CD4-positive, alpha-beta T cell treated with Interleukin-15 for 4 hours (primary cell): ENCODE measurements at places on chromosomes 5 and 9.

GRCh38 chr9:104868303-104868686, 59.7 kb downstream of the ABCA1 start:
- DNase-seq: no peak

DNA sequence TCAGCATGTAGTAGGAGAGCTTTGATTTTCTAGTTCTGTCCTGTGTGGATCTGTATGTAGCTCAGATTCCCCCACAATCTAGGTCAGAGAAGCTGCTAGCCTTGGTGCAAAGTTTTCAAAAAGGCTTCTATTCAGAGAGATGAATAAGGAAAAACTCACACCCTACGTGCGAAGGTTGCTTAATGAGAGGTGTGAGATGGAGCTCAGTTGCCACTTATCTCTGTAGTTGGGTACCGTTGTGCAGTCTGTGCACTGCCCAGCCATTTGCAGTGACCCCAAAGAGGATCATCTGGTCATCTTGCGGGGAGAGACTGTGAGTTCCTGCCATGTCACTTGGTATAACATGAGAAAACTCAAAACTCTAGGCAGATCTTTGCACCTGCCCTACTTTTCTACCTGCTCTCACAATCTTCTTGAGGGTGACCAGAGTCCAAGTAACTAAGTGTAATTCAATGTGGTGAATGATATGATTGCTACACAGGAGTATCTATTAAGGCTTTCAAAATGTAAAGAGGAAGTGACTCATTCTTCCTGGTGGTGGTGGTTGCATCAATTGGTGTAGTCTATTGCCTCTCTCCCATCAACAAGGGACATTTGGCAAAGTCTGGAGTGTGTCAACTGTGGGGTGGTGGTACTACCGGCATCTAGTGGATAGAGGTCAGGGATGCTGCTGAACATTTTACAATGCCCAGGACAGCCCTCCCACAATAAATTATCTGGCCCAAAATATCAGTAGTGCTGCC, 65.2 kb downstream of the TMC1 start:
- DNase-seq: peak; percentile 53

GRCh38 chr9:89999176-89999533, 394.3 kb downstream of the GADD45G start:
- no peak for DNase-seq

GRCh38 chr5:151146061-151146460, 11.5 kb downstream of the ANXA6 start:
- no peak for DNase-seq

DNA sequence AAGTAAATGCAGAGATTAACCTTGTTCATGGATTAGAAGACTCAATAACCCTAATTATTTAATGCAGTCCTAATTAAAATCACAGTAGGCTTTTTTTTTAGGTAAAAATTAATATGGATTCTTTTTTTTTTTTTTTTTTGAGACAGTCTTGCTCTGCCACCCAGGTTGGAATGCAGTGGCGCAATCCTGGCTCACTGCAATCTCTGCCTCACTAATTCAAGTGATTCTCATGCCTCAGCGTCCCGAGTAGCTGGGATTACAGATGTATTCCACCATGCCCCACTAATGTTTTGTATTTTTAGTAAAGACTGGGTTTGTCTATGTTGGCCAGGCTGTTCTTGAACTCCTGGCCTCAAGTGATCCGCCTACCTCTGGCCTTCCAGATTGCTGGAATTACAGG, 40.6 kb downstream of the DENND4C start:
- no peak for DNase-seq

GRCh38 chr5:142520885-142521284, 165.0 kb downstream of the FGF1 start:
- DNase-seq: no peak

GRCh38 chr5:16606628-16607027, 10.2 kb downstream of the RETREG1 start:
- no peak for DNase-seq

DNA sequence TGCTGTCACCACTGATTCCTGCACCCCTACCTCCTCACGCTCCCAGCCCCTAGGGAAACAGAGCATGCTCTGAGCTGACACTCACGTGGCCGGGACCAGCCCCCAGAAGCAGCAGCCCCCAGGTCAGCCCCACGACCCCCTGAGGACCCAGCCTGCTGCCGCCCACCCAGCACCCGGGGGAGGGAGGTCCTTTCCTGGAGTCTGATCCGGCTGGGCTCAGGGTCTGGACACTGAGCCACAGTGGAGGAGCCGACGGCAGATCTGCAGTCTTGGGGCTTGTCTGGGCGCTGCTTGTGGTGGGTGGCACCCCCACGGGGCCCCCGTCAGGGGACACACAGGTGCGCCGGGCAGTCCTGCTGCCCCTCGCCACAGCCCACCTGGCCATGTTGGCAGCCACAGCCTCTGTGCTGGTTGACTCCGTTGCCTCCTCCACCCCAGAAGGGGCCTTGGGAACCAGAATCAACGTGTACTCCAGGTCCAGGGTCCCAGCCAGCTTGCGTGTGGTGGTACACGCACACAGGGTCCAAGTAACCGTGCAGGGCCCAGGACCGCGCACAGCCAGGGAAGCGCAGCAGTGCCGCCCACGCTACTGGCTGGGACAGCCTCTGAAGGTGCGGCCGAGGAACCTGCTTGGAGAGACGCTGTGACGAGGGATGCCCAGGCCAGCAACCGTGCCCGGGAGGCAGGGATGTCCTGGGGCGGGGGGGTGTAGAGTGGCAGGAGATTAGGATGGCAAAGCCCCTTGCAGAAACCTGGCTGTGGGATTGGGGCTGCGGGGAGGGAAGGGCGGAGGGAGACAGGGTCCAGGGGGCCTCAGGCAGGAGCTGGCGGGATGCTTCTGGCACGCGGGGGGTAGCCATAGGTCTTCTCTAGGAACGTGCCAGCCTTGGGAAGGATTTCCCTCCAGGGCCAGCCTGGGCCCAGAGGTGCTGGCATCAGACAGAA, 3.5 kb downstream of the DNLZ start:
- no peak for DNase-seq

- DNase-seq: no peak
These were observed 21.1 kb downstream of the GEMIN5 start for GRCh38 chr5:154916874-154917273.

- DNase-seq: no peak
These were observed 33.9 kb downstream of the G3BP1 start for GRCh38 chr5:151805414-151806223.

GRCh38 chr9:78030296-78030552, 1.4 kb downstream of the GNAQ start:
- DNase-seq: no peak

DNA sequence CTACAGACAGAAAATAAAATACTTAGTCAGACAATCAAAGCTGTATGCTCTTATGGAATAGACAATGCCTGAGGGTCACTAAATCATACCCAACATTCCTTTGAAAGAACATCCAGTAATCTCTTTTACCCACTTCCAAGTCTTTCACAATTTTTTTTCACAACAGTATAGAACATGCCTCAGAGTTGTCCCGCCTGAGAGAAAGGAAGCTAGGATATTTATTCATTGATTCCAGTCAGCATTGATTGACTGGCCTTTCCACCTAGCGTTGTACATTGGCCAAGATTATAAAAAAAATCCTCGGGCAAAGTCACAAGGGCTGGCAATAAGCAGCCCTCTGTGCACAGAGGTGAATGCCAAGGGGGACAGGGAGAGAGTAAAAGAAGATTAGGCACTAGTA, 318.1 kb upstream of the PIK3R1 start:
- DNase-seq: no peak

DNA sequence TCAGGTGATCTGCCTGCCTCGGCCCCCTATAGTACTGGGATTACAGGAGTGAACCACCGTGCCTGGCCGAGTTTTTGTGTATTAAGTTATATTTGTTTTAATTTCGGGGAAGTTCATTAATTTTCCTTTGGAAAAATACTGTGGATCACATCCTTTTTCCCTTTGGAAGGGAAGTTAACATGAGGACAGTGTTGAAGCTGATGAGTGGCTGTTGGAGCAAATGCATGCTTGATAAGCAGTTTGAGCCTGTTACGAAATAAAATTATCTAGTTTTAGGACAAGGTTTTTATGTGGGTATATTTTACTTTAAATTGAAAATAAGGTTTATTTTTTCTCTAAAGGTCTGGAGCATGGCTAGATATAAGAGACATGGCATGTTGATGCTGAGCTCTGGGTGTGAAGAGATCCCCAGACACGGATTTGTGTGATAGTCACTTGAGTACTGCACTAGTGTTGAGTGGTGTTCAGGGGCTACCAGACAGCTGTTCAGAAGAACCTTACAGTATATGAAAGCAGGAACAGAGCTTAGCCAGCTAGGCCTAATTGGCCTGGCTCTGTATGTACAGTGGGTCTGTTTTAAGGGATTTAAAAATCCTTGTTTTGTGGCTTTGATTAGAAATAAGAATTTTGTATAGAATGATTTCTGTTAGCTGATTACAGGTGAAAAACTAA, 17.4 kb downstream of the LMNB1 start:
- no peak for DNase-seq

- DNase-seq: no peak
These were observed 778.3 kb downstream of the PRELID2 start for GRCh38 chr5:145056800-145057199.

GRCh38 chr9:84419031-84419602, 78.6 kb upstream of the SLC28A3 start:
- DNase-seq: no peak

GRCh38 chr5:141260458-141261237, 15.5 kb downstream of the PCDHB15 start:
- DNase-seq: no peak

DNA sequence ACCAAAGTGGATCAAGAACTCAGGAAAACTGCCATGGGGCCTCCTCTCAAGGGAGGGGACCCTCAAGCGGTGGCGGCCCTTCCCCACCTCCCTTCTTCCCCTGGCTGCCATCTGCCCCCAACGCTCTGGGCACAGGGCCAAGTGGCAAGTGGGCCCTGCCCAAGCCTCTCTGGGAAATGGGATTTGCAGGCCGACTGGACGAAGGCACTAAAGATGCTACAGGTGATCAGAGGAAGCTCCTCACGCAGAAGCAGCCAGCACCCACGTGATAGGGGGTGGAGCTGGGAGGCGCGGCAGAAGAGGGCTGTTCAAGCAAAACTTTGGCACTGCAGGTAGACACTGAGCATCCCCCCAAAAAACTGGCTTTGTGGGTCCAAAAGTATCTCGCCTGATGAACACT, 52.7 kb upstream of the UBTD2 start:
- no peak for DNase-seq

DNA sequence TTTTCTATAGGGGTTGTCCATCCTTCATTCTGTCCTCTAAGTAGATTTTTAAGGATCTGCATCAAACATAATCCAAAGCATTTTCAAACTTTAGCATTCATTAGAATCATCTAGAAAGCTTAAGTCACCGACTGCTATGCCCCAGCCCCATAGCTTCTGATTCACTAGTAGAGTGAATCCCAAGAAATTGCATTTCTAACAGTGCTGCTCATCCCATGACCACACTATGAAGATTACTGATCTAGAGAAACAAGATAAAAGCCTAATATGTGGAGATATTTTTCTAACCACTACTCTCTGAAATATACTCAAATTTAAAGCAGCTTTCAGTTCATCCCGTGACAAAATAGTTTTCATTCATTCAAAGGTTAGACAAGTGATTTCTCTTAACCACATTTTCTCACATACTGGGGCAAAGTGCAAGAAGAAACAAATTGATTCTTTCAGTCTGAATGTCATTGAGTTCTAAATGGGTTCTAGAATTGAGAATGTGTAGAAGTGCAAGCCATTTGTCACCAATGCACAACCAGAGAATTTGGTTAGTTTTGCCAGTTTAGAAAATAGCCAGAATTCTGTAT, 286.9 kb upstream of the CD180 start:
- DNase-seq: no peak

DNA sequence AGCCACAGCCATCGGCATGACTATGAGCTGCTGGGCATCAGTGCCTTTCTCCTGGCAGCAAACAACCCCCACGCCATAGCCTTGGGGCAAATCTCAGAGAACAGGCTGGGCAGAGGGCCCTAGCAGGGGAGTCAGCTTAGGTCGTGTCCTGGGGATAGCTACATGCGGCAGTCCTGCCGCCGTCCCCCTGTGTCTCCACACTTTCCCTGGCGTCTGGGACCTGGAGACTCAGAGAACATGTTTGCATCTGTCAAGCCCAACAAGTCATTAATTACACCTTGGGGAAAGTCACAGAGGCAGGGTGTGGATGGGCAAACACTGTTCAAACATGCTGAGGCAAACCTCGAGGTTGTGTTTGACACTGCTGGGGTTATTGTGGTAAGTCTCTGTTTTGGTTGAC, 123.6 kb downstream of the C5orf15 start:
- no peak for DNase-seq

DNA sequence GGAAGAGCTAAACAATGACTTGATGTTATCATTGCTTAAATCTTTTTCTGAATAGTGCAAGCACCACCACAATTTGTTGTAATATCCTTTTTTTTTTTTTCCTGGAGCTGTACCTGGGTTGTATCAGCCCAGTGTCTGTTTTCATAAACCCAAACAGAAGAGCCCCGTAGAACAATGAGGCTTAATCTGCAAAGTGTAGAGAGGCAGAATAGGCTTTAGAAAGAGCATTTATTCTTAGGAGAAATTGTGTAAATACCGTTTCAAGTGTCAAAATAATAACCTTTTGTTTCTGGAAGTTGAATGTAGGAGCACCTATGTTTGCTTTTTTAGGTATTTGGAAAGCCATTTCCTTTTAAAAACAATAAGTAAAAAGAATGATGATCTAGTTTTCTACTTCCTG, 26.4 kb downstream of the RGS7BP start:
- DNase-seq: no peak

DNA sequence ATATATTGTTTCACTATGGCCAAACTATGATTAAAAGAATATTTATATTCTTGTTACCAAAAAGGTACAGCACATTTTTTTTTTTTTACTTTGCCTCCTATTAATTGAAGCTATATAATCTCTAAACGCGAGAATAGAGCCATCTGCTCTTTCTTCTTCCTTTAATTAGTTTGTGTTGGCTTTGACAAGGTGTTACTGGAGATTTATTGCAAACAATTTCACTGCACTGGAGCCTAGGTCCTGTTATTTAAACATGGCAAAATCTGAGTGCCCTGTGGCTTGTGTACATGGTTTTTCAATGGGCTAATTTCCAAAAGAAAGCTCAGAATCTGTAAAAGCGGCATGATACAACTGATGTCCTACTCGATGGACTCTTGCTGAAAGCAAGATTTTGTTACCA, 40.8 kb upstream of the GABRG2 start:
- DNase-seq: no peak

DNA sequence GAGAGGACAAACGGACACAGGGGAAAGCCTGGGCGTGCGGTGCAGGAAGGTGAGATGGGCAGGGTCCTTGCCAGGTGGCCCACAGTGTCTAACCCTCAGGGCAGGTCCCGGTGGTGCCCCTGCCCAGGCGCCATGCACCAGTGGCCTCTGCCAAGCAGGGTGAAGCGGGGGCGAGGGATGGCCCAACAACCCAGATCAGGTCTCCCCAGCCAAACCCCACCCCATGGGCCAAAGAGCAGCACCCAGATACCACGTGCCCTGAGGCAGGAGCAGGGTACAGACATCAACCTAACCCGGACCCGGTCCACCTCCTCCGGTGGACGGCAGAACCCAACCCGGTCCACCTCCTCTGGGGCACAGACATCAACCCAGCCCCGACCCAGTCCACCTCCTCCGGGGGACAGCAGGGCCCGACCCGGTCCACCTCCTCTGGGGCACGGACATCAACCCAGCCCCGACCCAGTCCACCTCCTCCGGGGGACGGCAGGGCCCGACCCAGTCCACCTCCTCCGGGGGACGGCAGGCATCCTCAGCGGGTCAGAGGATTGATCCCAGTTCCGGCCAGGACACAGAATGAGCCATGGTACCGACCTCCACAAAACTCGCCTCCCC, 12.8 kb downstream of the SLC12A7 start:
- DNase-seq: no peak

GRCh38 chr5:173395257-173395932, 67.2 kb upstream of the STC2 start:
- DNase-seq: no peak
